Ascending aorta (tissue), 2 donors: ENCODE measurements at places on chromosomes 2 and 18. TPM values are rescaled to one million over a fixed set of nuclear protein-coding genes. Genes with fewer than 3 reads are reported as not detected.
A peak's percentile ranks its signal among the peaks of the same experiment; 100 is the strongest.

GRCh38 chr2:146363731-146364130 lies 1481.1 kb upstream of the ACVR2A start:
- DNase-seq = no peak

DNA sequence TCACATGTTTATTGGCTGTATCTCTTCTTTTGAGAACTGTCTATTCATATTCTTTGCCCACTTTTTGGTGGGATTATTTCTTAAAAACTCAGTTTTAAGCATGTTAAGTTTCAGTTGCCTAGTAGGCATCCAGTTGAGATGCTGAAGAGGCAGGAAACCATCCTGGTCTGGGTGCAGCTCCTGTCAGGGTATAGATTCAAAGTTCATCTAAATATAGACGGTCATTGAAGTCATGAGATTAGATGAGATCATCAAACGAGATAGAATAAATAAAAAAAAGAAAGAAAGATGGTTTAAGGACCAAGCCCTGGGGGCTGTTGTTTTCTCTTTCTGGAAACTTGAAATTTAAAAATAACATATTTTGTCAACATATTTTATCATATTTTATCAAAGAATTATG lies 9.2 kb upstream of the DNAH7 start:
- DNase-seq = no peak

DNA sequence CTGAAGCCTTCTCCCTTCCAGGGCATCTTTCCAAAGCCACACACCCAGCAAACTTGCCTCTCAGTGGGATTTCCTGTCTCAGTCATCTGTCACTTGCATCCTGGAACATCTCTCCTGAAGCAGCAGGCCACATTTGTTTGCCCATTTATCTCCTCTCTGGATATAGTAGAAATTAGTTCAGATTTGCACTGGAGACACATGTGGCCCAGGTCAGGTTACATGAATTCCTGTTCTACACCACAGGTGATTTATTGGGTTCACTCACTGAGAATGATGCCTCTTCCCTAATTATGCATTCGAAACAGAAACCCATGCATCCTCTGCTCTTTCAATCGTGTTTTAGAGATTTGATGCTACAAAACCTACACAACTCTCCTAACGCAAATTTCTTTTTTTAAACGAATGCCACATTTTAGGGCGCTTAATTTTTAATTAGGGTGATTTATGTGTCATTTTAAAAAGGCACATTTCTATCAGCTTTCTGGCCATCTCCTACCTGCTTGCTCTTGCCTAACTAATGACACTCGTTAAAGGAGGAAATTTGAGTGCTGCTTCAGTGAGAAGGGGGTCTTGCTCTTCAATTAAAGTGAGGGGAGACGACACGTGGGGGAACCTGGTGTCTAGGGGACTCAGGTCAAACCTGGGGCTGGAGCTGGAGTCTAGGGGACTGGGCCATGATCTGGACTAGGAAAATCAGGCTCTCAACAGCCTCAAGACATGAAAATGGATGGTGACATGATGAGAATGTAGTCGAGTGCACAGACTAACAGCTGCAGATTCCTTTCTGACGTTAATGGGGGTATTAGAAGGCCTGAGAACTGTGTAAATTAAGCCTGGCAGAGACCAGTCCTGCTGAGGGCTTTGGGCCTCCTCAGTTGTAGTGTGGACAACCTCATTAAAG lies 221.4 kb downstream of the CLIP4 start:
- DNase-seq = no peak

- no peak for DNase-seq
Measured at GRCh38 chr2:9663008-9663879, 32.4 kb upstream of the YWHAQ start.

DNA sequence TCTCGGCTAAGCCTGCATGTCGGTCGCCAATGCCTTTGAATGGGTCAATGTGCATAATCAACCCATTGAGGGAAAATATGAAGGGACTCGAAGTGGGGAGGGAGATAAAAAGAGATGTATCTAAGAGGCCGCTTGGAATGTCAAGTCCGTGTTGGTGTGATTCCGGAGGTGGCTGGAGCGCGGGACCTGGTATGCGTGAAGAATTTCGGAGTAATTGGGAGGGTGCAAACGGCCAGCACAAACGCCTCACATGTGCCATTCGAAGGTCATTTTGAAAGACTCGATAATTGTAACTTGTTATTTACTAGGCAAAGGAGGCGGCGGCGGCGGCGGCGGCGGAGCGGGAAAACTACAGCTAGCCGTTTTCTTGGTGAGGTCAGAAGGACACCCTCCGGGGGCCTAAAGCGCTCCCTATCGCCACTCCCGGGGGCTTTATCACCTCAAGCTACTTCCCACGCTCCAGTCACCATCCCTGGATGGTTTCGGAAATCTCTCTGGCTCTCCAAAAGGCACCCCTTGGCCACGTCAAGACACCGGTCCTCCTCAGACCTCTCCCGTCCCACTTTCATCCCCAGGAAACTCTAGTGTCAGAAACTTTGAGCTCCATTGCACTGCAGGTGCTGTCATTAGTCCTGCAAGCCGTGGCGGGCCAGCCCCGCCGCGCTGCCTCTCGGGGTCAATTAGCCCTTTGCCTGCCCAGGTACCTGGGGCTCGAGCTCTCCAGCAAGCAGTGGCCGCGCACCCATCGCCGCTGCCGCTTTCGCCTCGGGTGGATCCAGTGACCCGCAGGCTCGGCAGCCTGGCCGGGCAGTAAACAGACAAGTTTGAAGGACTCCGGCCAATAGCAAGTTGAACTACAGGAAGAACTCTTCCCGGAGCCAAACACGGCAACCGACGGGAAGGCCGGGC lies 1.5 kb downstream of the ERBB4 start:
- DNase-seq = peak; percentile 68

GRCh38 chr2:85655961-85656417 lies 12.0 kb downstream of the SFTPB start:
- DNase-seq = no peak

- DNase-seq = no peak
Measured at GRCh38 chr2:61713457-61713856, 140.4 kb downstream of the FAM161A start.

- no peak for DNase-seq
Measured at GRCh38 chr18:21105936-21106335, 5.7 kb downstream of the ROCK1 start.

DNA sequence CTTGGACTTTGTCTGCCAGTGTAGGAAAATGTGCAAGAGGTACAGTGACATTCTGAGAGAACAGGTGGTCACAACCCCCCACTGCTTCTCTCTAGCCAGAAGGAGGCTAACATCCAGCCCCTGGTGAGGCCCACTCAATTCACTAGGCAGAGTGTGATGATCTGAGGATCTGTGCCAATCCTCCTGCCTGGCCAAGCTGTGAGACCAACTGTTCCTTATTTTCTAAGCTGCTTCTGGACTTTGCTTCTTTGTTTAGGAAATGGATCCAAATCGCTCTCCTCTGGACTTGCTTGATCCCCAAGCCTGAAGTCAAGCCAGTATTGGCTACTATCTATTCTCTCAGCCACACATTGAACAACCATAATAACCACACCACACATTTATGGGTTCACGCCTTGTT lies 202.8 kb downstream of the PIK3C3 start:
- no peak for DNase-seq

- no peak for DNase-seq
Measured at GRCh38 chr2:23658466-23658942, 268.4 kb downstream of the ATAD2B start.

Gene DES
- total RNA-seq = 182 TPM

DNA sequence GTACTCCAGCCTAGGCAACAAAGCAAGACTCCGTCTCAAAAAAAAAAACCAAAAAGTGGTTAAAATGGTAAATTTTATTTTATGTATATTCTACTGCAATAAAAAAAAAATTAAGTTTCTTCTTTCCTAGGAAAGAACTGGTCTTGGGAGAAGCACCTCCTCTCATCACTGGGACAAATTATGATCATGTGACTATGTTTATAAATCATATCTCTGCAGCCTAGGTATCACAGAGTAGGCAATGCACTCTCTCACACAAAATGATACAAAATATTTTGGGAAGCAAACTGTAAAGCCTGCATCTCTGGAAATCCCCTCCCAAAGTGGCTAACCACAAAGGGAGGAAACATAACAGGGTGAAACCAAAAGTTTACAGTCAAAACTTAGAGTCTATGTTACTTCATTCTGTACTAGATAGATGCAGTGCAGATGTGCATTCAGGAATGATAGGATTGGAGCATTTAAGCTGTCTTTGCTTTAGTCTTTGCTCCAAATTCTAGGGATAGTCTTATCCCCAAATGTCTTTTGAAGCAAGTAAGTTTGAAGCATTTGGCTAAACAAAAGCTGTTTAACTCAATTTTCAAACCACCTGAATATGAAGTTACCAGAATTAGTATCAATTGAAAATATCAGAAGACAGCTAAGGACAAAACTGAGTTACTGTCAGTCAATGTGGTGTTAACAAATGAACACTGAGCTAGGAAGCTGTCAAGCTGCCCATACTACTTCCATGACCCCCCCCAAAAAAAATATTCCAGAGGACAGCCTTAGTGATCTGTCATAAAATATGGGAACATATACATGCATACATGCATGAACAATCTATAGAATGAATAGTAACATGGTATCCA lies 21.1 kb upstream of the MALT1 start:
- no peak for DNase-seq

Gene ALPG
- not detected for total RNA-seq

DNA sequence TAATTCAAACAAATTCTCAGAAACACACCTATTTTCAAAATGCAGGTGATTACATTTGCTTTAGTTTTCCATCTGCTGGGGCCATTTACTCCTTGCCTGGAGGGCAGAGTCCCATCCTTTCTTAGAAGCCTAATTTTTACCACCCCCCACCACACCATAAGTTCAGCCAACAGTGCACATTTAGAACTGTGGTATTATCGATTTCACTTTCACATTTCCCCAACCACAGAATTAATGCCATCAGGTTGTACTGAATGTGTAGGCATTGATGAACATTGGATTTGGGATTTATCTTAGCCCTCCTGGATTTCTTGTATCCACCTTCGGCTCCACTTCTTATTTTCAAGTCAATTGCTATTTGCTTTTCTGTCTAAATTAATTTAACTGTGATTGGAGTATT lies 4.5 kb downstream of the SCYGR3 start:
- no peak for DNase-seq

Gene DAW1
- total RNA-seq = not detected

GRCh38 chr2:239021224-239021623 lies 173.3 kb downstream of the TWIST2 start:
- no peak for DNase-seq

Gene BARD1
- 22.0 TPM for total RNA-seq

GRCh38 chr2:59029058-59029457 lies 787.9 kb upstream of the FANCL start:
- no peak for DNase-seq
